Neural crest cell (in vitro differentiated cells): ENCODE measurements at places on chromosomes 4 and X. TPM values are rescaled to one million over a fixed set of nuclear protein-coding genes. Genes with fewer than 3 reads are reported as not detected.
A peak's percentile ranks its signal among the peaks of the same experiment; 100 is the strongest.

DNA sequence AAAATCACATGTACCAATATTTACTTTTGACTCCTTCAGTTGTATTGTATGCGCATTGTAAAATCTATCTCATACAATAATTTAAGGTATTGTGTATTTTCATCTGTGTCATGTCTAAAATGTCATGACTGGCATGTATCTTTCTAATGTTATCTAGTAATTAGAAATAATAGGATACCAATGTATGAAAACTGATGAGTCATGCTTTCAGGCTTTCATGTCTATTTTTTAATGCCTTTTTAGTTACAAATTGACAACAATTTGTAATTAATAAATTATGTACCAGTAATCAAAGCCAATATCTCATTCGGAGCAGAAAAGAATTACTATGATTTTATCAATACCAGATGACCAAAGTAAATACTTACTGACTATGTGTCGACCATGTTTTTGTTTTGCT is 107.7 kb downstream of the GALNTL6 start:
- H3K27me3 ChIP-seq: no peaks in the 10 kb centered on the region
- H3K36me3 ChIP-seq: no peaks in the 10 kb centered on the region
- no peaks in the 10 kb centered on the region for H3K4me1 ChIP-seq
- no peak for DNase-seq
- H3K27ac ChIP-seq: no peak overlapping the region
- no peak overlapping the region for H3K4me3 ChIP-seq

- H3K27ac ChIP-seq: no peak overlapping the region
- DNase-seq: no peak
- H3K36me3 ChIP-seq: no peaks in the 10 kb centered on the region
- H3K27me3 ChIP-seq: no peaks in the 10 kb centered on the region
These were observed 141.2 kb downstream of the PDGFC start for GRCh38 chr4:156830351-156830750.

- H3K27me3 ChIP-seq: no peaks in the 10 kb centered on the region
- H3K4me3 ChIP-seq: no peak overlapping the region
- H3K36me3 ChIP-seq: no peaks in the 10 kb centered on the region
These were observed 262.2 kb downstream of the ARHGAP10 start for GRCh38 chr4:147994076-147994475.

DNA sequence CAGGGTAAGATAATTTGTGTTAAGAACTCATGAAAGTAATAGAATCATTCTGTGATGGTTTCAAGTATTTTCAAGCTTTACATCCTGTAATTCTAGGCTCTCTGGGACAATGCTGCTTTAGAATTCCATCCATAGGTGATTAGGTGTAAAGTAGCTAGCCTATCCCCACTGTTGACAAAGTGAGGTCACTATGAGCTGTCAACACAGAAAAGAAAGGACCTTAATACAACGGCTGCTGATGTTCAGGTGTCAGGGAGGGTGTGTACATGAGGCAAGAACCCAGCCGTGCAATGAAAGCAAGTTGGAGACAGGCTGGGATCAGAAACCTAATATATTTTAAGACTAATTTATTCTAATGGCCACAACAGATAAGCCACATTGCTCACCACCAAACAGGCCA is 36.8 kb upstream of the SH3RF1 start:
- no peaks in the 10 kb centered on the region for H3K36me3 ChIP-seq
- H3K27ac ChIP-seq: no peak overlapping the region
- DNase-seq: no peak
- no peak overlapping the region for H3K4me3 ChIP-seq
- no peaks in the 10 kb centered on the region for H3K27me3 ChIP-seq

GRCh38 chrX:38236901-38237615 is 16.4 kb upstream of the SRPX start:
- peaks cover 3% of the 10 kb centered on the region for H3K36me3 ChIP-seq
- H3K4me1 ChIP-seq: no peaks in the 10 kb centered on the region
- H3K27ac ChIP-seq: no peak overlapping the region
- H3K27me3 ChIP-seq: no peaks in the 10 kb centered on the region
- H3K4me3 ChIP-seq: no peak overlapping the region

DNA sequence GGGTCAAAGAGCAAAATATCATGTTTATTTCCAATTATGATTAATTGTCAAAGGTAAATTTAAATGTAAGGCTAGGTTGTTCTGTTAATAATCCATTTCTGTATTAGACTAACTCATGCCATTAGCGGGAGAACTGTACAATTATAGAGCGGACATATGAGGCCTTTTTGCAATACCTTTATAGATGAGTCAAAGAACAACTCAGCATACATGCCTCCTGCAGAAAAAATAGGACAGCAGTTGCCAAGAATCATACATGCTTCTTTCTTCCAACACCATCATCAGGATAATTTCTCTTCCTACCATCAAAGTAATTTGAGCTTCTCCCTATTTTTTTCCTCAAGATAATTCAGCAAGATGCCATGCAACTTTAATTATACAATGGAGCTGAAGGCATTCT is 917.8 kb downstream of the ADGRL3 start:
- H3K27ac ChIP-seq: no peak overlapping the region
- no peak overlapping the region for H3K4me3 ChIP-seq
- no peak for DNase-seq
- H3K27me3 ChIP-seq: no peaks in the 10 kb centered on the region
- no peaks in the 10 kb centered on the region for H3K4me1 ChIP-seq

DNA sequence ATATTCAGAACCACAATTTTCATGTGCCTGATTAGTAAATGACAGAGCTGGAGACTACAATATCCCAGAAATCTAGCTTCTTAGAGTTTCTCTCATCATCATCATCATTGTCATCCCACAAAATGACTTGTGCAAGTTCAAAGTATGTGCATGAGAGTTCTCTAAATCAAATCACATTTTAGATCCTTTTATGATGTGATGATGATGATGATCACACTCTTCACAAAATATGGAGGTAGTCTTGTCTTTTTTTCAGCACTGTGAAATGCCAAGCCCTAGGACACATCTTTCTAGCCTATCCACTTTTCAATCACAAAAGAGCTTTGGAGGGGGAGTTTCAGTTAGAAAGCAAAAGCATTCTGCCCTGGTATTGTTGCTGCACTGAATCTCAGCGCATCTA is 7.4 kb downstream of the MBNL3 start:
- peaks cover 5% of the 10 kb centered on the region for H3K27me3 ChIP-seq
- peaks cover 65% of the 10 kb centered on the region for H3K4me1 ChIP-seq
- DNase-seq: no peak
- no peak overlapping the region for H3K27ac ChIP-seq
- H3K36me3 ChIP-seq: no peaks in the 10 kb centered on the region
- H3K4me3 ChIP-seq: no peak overlapping the region

GRCh38 chrX:97328853-97329390 is 445.2 kb downstream of the RPA4 start:
- no peak overlapping the region for H3K27ac ChIP-seq
- no peak overlapping the region for H3K4me3 ChIP-seq
- no peak for DNase-seq
- H3K27me3 ChIP-seq: no peaks in the 10 kb centered on the region
- H3K4me1 ChIP-seq: peaks cover 18% of the 10 kb centered on the region

Gene NLRP2B
- total RNA-seq: not detected in 2 replicates

GRCh38 chrX:48025561-48025960 is 18.8 kb downstream of the SPACA5 start:
- peak overlapping the region; percentile 64 for H3K4me3 ChIP-seq
- no peaks in the 10 kb centered on the region for H3K36me3 ChIP-seq
- peaks cover 16% of the 10 kb centered on the region for H3K4me1 ChIP-seq
- no peaks in the 10 kb centered on the region for H3K27me3 ChIP-seq

GRCh38 chrX:71241301-71241700 is 12.6 kb downstream of the ZMYM3 start:
- DNase-seq: no peak
- H3K27me3 ChIP-seq: no peaks in the 10 kb centered on the region
- H3K4me3 ChIP-seq: no peak overlapping the region
- no peaks in the 10 kb centered on the region for H3K4me1 ChIP-seq
- H3K36me3 ChIP-seq: peaks cover 30% of the 10 kb centered on the region

GRCh38 chr4:26787461-26788340 is 72.9 kb upstream of the STIM2 start:
- H3K4me1 ChIP-seq: peaks cover 30% of the 10 kb centered on the region
- no peak overlapping the region for H3K4me3 ChIP-seq
- no peaks in the 10 kb centered on the region for H3K27me3 ChIP-seq
- peaks cover 13% of the 10 kb centered on the region for H3K36me3 ChIP-seq
- peak overlapping the region; percentile 86 for H3K27ac ChIP-seq

- peaks cover 24% of the 10 kb centered on the region for H3K4me1 ChIP-seq
- DNase-seq: no peak
- peaks cover 5% of the 10 kb centered on the region for H3K36me3 ChIP-seq
- no peak overlapping the region for H3K4me3 ChIP-seq
These were observed 13.3 kb upstream of the UBA6 start for GRCh38 chr4:67714248-67714583.

GRCh38 chr4:36283912-36284465 is 2.6 kb downstream of the DTHD1 start:
- no peaks in the 10 kb centered on the region for H3K27me3 ChIP-seq
- H3K36me3 ChIP-seq: no peaks in the 10 kb centered on the region
- peak overlapping the region; percentile 7 for H3K27ac ChIP-seq
- peak overlapping the region; percentile 20 for H3K4me3 ChIP-seq

Gene ZNF827
- 13.0 and 21.2 TPM in 2 replicates for total RNA-seq

DNA sequence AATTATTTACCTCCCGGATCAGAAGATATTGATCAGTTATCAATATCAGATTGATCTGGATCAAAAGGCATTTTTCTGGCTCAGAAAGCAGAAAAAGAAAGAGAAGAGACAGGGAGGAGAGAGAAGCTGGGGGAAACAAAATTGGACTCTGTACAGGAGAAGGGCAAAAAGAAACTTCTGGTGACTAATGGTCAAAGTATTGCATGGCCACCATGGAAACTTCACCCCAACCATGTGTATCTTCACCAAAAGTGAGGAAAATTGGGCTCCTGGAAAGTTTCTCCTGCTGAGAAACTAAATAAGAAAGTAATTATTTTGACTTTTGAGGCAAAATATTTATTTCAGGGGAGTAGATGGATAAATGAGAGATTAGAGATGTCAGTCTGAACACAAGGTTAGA is 33.9 kb downstream of the RNF150 start:
- H3K4me3 ChIP-seq: no peak overlapping the region
- H3K27ac ChIP-seq: no peak overlapping the region
- no peak for DNase-seq
- no peaks in the 10 kb centered on the region for H3K36me3 ChIP-seq
- H3K4me1 ChIP-seq: peaks cover 4% of the 10 kb centered on the region

DNA sequence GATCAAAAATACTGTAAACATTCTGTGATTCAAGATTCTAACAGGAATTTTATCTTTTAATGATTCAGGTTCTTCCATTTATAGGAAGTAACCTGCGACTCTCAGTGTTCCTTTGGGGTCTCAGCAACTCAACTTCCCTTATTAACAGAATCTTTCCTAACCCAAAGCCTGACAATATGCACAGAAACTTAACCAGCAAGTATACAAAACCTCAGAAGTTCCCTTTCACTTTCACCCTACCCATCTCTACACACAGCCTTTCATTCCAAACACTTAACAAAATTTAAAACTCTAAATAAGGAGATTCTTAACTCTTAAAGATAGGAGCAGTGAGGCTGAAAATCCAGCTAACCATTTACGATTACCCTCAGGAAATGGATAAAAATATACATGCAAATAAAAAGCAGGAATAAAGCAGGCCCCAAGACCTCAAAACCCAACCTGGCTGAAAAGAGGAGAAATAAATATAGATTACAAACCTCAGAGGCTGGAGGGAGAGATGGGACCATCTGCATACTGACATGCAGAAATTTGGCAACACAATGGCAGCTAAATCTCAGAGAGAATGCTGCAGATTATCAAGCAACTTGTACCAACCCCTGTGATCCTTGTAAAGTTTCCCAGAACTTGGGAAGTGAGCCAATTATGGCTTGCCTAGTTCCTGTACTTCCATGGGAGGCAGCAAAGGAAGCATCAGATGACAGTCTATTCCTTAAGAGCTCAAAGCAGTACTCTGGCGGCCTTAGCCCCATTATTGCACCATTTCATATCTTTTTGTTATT is 101.0 kb downstream of the ATP11C start:
- H3K4me1 ChIP-seq: peaks cover 10% of the 10 kb centered on the region
- H3K4me3 ChIP-seq: no peak overlapping the region
- no peaks in the 10 kb centered on the region for H3K27me3 ChIP-seq
- H3K27ac ChIP-seq: no peak overlapping the region
- DNase-seq: no peak
- H3K36me3 ChIP-seq: no peaks in the 10 kb centered on the region

Gene PFKFB1
- 0.77 and 0.93 TPM in 2 replicates for total RNA-seq

DNA sequence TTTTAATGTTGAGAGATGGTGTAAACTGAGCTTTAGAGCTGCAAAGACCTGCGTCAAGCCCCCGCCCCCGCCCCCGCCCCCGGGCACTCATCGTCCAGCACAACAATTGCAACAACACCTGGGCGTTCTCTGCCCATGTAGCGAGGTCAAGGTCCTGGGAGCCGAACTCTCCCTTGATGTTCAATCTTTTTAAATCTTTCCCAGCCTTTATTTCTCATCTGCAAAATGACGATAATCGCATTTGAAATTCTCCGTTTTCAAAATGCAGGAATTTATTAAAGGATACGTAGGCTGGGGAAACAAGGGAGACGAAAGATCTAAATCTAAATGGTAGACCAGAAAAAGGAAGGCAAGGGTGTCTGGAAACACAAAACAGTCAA is 648 bp upstream of the MSMO1 start:
- no peaks in the 10 kb centered on the region for H3K27me3 ChIP-seq
- no peak for DNase-seq
- no peak overlapping the region for H3K4me3 ChIP-seq
- peaks cover 32% of the 10 kb centered on the region for H3K4me1 ChIP-seq
- H3K27ac ChIP-seq: no peak overlapping the region

Gene RHOXF1
- total RNA-seq: 0.33 and 0.41 TPM in 2 replicates

- no peaks in the 10 kb centered on the region for H3K27me3 ChIP-seq
- no peak for DNase-seq
- H3K4me1 ChIP-seq: peaks cover 22% of the 10 kb centered on the region
- H3K27ac ChIP-seq: no peak overlapping the region
These were observed 47.7 kb upstream of the FAT4 start for GRCh38 chr4:125266901-125267604.

GRCh38 chrX:58025979-58026378 is 115.7 kb upstream of the ZXDA start:
- no peaks in the 10 kb centered on the region for H3K4me1 ChIP-seq
- no peak overlapping the region for H3K4me3 ChIP-seq
- no peak overlapping the region for H3K27ac ChIP-seq
- no peak for DNase-seq

Gene USP17L17
- not detected in 2 replicates for total RNA-seq

DNA sequence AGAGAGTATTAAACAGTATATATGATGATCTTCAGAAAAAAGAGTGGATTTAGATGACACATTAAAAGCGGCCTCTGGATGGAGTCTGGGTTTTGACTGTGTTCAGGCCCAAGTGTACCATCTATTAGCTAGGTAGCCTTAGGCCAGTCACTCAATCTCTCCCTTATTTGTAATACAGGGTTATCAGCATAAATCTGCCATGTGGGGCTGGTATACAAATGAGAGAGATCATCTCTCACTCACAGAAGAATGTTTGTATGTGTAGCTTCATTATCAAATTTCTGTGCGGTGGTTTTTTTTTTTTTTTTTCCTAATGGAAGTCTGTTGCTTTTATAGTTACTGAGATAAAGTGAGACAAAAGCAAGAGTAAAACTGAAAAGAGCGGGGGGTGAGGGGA is 12.7 kb downstream of the SLC2A9 start:
- H3K4me1 ChIP-seq: peaks cover 6% of the 10 kb centered on the region
- H3K27ac ChIP-seq: peak overlapping the region; percentile 20
- no peak overlapping the region for H3K4me3 ChIP-seq
- H3K27me3 ChIP-seq: no peaks in the 10 kb centered on the region

Gene CENPVL1
- total RNA-seq: 1.3 and 1.6 TPM in 2 replicates

- no peaks in the 10 kb centered on the region for H3K27me3 ChIP-seq
- no peak overlapping the region for H3K27ac ChIP-seq
- H3K36me3 ChIP-seq: no peaks in the 10 kb centered on the region
- H3K4me3 ChIP-seq: no peak overlapping the region
These were observed 51.5 kb downstream of the PSAPL1 start for GRCh38 chr4:7383266-7383665.

- H3K4me3 ChIP-seq: no peak overlapping the region
- H3K36me3 ChIP-seq: no peaks in the 10 kb centered on the region
- no peak overlapping the region for H3K27ac ChIP-seq
- no peak for DNase-seq
These were observed 72.6 kb upstream of the ARHGAP24 start for GRCh38 chr4:85402371-85402770.

Gene ADRA2C
- total RNA-seq: 6.1 and 6.8 TPM in 2 replicates
